ENCODE measurements at places on chromosomes 5 and 9. TPM values are rescaled to one million over a fixed set of nuclear protein-coding genes. Genes with fewer than 3 reads are reported as not detected.

DNA sequence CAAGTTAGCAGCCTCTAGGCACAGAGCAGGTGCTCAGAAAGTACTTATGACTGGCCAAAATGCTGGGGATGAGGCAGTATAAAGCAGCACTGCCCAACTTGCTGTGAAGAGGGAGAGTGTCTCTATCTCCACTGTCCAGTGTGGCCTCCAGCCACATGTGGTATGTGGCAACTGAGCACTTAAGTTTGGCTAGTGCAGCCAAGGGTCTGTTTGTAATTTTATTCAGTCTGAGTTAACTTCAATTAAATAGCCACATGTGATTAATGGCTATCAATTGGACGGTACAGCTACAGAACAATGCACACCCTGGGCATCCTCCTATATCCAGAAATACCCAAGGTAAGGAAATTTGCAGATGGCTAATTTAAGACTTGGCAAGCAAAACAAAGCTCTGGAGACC is 26.9 kb downstream of the ROR2 start:
- DNase-seq = no peak

The FOXI1 gene
- 0.10 TPM for total RNA-seq

The TMEM215 gene
- 0.39 TPM for total RNA-seq

DNA sequence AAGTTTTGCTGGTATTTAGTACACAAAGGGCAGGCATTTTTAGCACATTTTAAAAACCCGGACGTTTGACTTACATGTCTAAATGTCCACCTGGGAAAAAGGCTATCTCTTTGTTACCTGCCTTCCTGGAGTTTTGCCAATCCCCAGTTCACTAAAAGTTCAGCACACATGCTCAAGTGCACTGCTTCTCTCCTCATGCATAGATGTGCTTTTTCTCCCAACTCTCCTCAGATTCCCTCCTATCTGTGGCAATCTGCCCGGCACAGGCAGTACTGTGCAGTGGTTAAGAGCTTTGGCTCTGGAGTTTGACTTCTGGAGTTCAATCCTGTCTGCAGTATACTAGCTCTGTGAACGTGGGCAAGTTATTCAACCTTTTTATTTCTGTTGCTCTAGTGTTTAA is 8.3 kb upstream of the CCNO start:
- no peak for DNase-seq

GRCh38 chr9:119794836-119795235 is 425.6 kb upstream of the BRINP1 start:
- DNase-seq = no peak

DNA sequence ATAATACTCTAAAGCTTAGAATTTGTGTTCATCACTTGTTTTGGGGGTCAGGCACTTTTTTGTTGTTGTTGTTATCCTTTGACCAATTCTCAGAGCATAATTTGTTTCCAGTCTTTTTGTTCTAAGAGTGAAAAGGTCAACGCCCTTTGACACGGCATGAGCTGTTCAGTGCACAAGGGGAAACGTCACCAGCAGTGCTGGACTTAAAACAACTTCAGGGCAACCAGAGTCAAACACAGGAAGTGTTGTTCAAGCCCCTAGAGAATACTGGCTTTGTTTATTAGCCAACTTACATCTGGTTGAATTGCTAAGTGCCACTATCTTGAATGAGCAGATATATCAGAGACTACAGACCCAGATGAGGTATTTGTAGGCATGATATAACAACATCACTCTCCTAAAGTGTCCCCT is 368.9 kb downstream of the TMEM161B start:
- peak; percentile 73 for DNase-seq

DNA sequence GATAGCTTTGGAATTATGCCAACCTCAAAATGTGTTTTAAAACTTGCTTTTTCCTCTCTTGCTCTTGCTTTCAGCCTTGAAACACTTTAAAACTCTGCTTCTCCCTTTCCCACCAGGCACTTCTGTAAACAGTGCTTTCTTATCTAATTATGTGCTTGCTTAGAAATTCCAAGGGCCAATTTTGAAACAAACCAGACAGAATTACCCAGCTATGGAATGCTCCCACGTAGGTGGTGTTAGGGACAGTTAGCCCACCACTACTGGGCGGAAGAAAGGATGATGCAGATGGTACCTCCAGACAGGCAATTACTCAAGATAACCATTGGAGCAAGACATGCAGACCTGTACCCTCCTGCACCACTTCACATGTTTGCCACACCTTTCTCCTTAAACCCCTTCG is 523.0 kb upstream of the PTPRD start:
- DNase-seq = no peak

- no peak for DNase-seq
Measured at GRCh38 chr9:114283551-114284111, 39.3 kb upstream of the ORM1 start.

DNA sequence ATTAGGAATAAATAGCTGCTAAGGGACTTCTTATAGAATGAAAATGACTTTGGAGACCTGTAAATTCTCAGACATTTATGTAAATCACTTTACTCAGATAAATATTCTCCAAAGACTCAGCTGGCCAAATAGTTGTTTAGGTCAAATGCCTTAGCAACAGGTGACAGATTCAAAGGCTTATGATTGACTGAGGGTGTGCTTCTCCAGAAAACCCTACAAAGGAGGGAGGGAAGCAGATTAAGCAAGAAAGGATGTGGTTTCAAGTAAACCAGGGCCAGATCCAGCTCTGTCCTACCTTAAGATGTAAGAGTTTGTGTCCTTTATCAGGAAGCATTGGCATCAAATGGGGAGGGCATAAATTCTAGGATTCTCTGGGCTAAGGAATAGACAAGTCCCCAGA is 433.0 kb downstream of the TLE1 start:
- no peak for DNase-seq

Data from skin of body (tissue), 3 donors.